ENCODE measurements at places on chromosomes 13 and 19. TPM values are rescaled to one million over a fixed set of nuclear protein-coding genes. Genes with fewer than 3 reads are reported as not detected.

- no peak for DNase-seq
Observed at GRCh38 chr13:83765796-83766195, 116.5 kb downstream of the SLITRK1 start.

The CEACAM16 gene
- total RNA-seq = not detected

DNA sequence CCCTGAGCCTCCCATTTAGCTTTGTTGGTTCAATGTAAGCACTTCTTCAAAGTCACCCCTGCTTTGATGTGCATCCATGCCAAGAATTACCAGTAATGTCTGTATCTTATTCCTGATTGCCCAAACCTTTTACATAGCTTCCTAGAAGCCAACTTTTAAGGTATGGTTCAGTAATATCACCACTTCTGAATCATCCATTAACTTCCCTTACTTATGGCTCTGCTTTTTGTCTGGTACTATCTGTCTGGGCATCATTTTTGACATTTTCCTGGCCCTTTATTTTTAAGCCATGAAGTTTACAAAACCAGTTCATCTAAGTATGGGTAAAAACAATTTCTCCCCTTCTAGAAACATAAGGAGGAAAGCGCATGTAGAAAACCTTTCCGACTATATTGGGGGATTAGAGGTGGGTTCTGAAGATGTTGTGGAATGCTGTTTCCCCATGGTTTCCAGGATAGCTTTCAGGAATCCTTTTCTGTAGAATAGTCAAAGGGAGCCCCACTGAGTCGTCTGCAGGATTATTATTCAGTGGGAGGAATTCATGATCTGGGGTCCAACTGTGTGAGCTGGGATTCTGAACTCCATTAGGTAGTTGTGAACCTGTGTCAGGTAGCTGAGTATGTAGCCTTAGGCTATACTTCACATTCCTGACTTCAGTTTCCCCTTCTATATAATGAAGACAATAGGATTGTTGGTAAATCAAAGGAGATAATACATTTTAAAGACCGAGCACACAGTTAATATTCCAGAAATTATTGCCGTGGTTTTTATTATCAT, 163.8 kb downstream of the SUCLA2 start:
- DNase-seq = no peak

- no peak for DNase-seq
Observed at GRCh38 chr19:5586300-5587070, 18.7 kb upstream of the TINCR start.

GRCh38 chr13:93774506-93774905, 547.9 kb downstream of the GPC6 start:
- no peak for DNase-seq

The LILRB4 gene
- 0.61 TPM for total RNA-seq

DNA sequence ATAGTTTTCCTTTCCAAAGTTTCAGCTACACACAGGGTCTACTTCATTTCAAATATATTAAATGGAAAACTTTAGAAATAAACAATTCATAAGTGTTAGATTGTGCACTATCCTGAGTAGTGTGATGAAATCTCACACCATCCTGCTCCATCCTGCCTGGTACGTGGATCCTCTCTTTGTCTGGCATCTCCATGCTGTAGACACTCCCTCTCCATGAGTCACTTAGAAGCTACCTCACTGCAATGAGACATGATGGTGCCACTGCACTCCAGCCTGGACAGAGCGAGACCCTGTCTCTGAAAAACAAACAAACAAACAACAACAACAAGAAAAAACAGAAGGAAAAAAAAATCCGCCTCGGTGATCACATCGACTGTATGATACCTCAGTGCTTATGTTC, 191.8 kb downstream of the PCCA start:
- DNase-seq = no peak

The IGFL3 gene
- total RNA-seq = not detected

- DNase-seq = no peak
Observed at GRCh38 chr13:77991003-77991402, 72.4 kb upstream of the EDNRB start.

DNA sequence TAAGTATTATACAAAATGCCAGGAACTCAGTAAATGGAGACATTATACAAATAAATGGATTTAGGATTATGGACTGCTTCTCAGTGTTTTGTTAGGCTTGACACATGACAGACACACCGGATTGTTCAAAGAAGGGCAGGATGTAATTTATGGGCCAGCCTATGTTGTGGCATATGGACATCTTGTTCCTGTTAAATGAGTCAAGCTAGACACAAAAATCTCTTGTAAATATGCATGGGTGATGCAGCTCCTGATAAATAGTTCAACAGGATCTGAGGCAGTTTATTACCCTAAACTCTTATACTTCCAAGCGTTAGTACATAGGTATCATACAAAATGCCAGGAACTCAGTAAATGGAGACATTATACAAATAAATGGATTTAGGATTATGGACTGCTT, 502.3 kb downstream of the TBC1D4 start:
- no peak for DNase-seq

- DNase-seq = no peak
Observed at GRCh38 chr13:90168953-90169352, 1178.5 kb upstream of the MIR17HG start.

- DNase-seq = no peak
Observed at GRCh38 chr13:35983206-35983605, 148.0 kb downstream of the DCLK1 start.

The C19orf73 gene
- total RNA-seq = 3.9 TPM

The RAP2A gene
- total RNA-seq = 24.1 TPM

The FUT1 gene
- not detected for total RNA-seq

The NLRP7 gene
- total RNA-seq = 0.07 TPM

The ZNF470 gene
- total RNA-seq = 11.9 TPM

The LYL1 gene
- 125 TPM for total RNA-seq

DNA sequence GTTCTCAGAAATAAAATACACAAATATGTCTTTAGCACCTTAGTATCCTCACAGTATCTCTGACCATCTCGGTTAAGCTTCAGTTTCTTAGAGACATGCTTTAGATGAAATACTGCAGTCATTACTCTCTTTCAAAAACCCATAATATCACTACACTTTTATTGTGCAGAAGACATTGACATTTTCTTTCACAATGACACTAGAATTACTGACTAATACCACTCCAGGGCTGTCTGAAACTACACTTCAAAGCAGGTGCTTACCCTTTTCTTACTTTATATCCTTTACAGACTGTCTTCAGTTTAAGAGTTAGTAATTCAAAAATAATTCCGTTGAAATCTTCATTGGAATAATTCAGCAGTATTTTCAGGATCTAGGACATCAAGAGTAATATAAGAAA, 42.2 kb upstream of the SLITRK6 start:
- DNase-seq = no peak

DNA sequence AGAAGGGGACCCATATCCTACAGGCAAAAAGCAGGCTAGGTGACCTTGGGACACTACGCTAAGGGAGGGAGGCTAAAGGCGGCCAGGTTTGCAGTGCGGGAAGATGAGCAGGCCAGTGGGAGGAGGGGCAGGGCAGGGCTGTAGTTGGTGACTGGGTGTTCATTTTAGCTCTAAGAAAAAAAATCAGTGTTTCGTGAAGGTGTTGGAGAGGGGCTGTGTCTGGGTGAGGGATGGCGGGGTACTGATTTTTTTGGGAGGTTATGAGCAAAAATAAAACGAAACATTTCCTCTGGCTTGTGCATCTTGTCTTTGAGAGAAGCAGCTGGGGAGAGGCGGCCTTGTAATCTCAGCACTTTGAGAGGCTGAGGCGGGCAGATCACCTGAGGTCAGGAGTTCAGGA, 4.3 kb upstream of the NUP62 start:
- no peak for DNase-seq

The TMEM86B gene
- 19.4 TPM for total RNA-seq

The CEP89 gene
- total RNA-seq = 38.6 TPM

DNA sequence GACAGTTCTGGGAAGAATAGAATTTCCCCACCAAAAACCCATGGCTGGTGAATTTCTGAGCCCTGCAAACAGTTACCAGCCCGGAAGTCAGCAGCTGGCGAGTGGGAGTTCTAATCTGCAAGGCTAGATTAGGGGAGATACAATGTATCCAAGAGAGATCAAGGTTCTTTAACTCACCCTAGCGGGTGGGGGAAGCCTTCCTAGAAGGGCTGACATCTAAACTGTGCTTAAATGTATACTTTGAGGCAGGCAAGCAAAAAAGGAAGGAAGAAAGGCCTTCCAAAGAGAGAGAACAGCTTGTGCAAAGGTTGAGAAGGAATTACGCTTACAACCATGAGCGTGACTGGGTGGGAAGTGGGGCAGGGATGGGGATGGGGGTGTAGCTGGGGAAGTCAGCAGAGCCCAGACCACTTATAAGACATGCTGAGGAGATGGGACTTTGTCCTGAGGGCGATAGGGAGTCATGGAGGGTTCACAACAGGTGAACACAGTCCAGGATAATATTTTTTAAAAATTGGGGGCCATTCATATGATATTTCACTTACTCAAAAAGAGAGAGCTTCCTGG, 20.8 kb upstream of the ZNRF4 start:
- no peak for DNase-seq

- DNase-seq = no peak
Observed at GRCh38 chr19:27964185-27964584, 1248.8 kb downstream of the UQCRFS1 start.

GRCh38 chr19:1205114-1206099, at the start of gene STK11:
Gene STK11 (plus strand): TSS chr19:1205778. CDS start chr19:1206914, 1,136 bp downstream.
- peak; percentile 99 for DNase-seq

The B3GNT3 gene
- not detected for total RNA-seq

DNA sequence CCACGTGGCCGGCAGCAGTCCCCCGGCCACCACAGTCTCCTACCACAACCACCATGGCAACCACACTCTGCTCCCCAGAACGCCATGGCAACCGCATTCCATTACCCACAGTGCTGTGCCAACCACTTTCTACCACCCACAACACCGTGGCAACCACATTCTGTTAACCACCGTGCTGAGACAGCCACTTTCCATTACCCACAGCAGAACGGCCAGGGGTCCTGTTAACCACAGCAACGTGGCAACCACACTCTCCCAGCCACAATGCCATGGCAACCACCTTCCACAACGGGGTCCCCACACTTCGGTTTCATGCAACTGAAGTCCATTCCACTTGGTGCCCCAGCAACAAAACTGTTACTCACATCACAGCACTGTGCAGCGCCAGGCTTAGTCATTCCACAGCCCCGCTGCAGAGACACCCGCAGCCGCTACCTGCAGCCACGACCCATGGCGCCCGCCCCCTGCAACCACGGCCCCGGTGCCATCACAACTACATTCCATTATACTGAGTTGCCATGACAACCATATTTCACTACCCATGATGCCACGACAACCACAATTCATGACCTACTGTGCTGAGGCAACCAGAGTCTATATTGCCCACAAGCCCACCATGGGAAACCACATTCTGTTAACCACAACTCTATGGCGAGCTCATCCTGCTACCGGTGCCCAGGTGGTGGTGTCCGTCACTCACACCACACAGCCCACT, 10.0 kb downstream of the DPF1 start:
- peak; percentile 63 for DNase-seq

The ZNF541 gene
- not detected for total RNA-seq

The CAMSAP3 gene
- total RNA-seq = 1.9 TPM

The C19orf81 gene
- not detected for total RNA-seq

- no peak for DNase-seq
Observed at GRCh38 chr13:82766732-82767321, 1115.4 kb downstream of the SLITRK1 start.

GRCh38 chr13:77523834-77524728, 11.4 kb upstream of the SCEL start:
- no peak for DNase-seq

DNA sequence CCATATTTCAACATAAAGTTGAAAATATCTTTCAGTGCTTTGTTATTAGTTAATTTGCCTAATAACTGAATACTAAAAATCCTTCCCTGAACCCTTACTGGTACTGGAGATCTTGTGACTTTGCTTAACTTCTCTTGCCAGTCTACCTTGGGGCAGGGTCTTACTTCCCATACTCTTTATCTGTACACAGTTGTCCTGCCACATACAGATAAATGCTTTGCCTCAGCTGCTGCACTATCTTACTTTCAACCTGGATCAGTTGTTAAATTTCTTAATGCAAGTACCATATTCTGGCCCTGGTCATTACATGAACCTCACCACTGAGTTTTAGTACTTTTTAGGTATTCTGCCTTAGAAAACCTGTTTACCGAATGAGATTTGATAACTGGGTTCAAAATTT, 107.6 kb downstream of the PIBF1 start:
- DNase-seq = no peak

The FAM83E gene
- total RNA-seq = 1.5 TPM

The WDR88 gene
- total RNA-seq = 0.51 TPM

The TNFAIP8L1 gene
- 21.7 TPM for total RNA-seq

- peak; percentile 26 for DNase-seq
Observed at GRCh38 chr19:13824703-13825102, 29.5 kb downstream of the ZSWIM4 start.

DNA sequence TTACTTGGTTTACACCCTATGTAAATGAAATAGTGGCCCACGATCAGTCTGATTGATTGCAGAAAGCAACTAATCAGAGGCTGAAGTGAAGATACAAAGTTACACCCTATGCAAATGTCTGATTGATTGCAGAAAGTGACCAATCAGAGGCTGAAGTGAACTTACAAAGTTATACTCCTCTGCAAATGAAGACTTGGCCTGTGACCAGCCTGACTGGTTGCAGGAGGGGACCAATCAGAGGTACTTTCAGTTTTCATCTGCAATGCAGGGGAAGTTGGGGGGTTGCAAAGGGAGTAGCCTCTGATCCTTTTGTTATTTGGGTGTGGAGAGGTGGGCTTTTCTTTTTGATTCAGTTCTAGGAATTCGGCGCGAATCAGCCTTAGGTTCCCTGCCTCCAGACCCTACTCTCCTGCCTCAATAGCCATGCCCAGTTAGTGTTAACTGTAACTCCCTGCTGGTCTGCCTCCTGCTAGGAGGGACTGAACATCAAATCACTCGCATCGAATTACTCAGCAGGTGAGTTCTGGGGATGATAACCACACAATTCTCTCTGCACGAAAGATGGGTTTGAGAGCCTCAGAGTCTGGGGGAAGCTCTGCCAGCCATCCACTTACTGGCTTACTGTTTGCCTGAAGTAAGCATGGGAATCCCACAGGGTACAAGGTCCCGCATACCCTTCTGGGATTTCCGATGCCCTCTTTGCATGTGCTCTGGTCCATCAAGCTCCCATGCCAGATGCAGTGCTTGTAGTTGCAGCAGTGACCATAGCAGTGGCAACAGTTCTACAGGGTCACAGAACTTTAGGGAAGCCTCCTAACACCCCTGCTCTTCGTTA, 7.5 kb downstream of the ARL11 start:
- peak; percentile 72 for DNase-seq

- DNase-seq = no peak
Observed at GRCh38 chr13:69373747-69374425, 733.7 kb upstream of the ATXN8OS start.
